ENCODE measurements at places on chromosomes 1 and 21.

DNA sequence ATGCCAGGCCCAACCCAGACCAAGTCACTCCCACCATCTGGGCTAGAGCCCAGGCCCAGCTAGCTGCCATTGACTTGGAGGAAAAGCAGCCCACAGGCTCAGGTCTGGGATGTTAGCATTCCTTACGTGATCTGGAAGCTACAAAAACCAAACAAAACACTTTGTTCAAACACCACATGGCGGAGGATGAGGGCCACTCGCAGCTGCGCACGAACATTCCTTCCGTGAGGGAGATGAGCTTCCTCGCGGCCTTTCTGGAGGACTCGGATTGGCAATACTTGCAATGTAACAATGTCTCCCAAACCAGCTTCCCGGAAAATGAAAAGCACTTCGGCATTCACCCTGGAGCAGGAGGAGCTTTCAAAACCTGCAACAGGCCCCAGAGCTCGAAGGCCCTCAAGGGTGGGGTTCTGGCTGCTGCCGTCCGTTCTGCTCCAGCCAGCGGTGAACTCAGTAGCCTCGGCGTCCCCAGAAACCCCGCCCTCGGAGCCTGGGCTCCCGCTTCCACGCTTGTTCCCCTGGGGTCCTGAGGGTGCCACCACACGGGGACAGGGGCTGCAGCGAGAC is 40.5 kb downstream of the COL6A1 start:
- DNase-seq, result no peak

- DNase-seq, result no peak
Observed at GRCh38 chr1:154620751-154621150, 12.8 kb upstream of the ADAR start.

GRCh38 chr1:188904201-188904600 is 1573.5 kb downstream of the BRINP3 start:
- DNase-seq, result no peak

DNA sequence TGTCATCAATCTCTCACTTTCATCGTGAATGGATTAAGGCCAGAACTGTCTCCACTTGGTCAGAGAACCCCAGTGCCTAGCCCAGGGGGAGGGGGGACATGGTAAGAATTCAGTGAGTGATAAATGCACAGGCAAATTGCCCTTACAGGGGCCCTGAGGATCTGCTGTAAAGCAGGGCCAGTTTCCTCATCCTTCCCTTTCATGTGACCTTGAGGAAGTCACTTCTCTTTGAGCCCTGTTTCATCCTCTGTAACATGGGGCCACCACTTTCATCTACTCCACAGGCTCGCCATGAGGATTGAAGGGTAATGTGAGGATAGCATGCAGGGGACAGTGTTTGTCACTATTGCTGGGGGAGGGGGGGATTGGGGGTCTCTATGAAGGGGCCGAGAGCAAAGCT is 28.1 kb upstream of the C1QA start:
- DNase-seq, result no peak

GRCh38 chr1:221994939-221995338 is 253.1 kb upstream of the DUSP10 start:
- DNase-seq, result no peak

GRCh38 chr1:39928809-39929587 is 25.9 kb upstream of the MFSD2A start:
- no peak for DNase-seq

DNA sequence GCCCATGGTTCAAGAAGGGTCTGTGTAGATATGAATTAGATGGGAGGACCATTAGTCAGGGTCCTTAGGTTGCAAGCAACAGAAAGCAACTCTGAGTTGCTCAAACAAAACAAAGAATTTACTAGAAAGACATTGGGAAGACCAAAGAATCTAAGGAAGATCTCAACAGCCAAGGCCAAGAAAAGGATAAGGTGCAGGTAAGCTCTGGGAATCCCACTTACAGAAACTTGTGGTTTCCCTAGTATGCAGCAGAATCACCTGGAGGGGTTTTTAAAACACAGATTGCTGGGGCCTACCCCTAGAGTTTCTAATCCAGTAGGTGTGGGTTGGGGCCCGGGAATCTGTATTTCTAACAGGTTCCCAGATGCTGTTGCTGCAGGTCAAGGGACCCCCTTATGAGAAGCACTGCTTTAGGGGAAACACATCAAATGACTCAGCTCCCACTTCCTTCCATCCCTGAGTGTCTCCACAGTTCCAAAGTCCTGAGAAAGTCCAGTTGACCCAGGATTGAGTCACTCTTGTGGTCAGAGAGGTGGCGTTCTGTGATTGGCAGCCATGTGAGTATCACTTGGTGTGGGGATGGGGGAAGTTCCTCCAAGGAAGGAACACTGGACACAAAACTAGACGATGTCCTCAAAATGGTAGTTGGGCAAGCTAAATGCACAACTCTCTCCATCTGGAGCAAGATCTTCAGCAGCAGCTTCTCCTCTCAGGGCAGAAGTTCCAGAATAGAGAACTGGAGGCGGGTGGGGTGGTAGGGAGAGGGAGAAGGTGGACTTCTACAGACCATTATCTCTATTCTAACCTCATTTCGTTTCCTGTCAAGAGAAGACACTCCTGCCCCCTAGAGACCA is 24.2 kb upstream of the EYA3 start:
- DNase-seq, result peak; percentile 32

DNA sequence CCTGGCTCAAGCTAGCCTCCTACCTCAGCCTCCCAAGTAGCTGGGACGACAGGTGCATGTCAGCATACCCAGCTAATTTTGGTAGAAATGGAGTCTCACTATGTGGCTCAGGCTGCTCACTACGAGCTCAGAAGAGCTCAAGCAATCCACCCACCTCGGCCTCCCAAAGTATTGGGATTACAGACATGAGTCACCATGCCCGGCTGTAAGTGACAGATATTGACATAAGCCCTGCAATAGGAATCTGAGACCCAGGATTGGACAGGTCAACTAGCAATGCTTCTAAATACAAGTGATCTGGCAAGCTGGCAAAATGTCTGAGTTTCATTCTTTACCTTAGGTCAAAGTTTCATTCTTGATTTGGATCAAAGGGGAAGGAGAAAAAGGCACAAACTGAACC is 40.5 kb upstream of the H6PD start:
- no peak for DNase-seq

GRCh38 chr1:154478013-154478412 is 24.0 kb upstream of the TDRD10 start:
- DNase-seq, result no peak
